ENCODE measurements at places on chromosomes 3 and 15.

DNA sequence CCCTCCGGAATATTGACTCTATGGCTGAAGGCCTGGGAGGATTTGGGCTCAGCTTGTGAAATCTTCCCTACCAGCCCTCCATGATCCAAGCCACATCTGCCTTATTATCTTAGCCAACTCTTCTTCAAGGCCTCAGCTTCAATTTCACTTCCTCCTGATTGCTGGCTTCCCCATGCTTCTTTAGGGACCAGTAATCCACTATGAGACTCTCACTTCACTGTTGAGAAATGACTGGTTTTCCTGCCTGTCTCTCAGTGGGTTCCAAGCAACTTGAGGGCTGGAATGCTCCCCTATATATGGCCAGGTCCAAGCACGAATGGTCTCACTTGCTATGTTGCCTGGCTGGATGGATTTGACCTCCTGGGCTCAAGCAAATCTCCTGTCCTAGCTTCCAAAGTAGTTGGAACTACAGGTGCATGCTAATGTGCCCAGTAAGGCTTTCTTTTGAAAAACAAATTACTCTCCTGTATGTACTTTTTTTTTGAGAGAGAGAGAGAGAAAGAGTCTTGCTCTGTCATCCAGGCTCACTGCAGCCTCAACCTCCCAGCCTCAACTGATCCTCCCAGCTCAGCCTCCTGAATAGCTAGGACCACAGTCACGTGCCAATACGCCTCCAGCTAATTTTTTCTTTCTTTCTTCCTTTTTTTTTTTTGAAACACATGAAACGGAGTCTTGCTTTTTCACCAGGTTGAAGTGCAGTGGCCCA lies 7.9 kb upstream of the PIK3CB start:
- DNase-seq: no peak

DNA sequence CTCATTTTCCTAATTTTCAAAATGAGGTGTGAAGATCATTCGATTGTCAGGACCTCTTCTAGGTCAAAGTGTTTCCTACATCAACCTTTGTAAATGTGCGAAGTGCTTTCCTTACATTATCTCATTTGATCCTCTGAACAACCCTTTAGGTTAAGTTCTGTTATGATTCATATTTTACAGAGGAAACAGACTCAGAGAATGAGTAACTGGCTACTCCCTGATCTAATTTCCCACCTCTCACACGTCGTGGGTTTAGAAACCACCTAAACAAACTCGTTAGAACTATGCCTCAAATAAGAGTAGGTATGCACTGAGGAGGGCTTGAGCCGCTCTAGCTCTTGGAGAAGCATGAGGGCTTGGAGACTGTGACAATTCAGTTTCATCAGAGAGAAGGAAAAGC lies 148.6 kb downstream of the CD47 start:
- DNase-seq: peak; percentile 59

DNA sequence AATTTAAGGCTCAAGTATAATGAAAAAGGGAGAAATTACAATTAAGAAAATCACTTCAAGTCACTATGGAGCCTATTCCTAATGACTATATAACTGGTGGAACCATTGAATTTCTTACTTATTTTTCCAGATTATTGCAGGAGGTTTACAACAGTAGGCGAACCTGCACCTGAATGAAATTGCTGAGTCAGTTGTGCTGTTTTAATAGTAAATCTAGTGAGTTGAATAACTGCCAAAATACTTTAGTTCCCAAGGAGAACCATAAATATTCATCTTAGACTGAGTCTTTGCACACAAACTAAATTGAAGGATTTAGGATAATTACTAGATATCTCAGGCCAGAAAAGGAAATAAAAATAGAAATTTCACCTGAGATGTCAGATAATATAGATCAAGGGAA lies 1052.8 kb downstream of the NAALADL2 start:
- no peak for DNase-seq

GRCh38 chr15:67607959-67608637 lies 65.6 kb downstream of the MAP2K5 start:
- no peak for DNase-seq

DNA sequence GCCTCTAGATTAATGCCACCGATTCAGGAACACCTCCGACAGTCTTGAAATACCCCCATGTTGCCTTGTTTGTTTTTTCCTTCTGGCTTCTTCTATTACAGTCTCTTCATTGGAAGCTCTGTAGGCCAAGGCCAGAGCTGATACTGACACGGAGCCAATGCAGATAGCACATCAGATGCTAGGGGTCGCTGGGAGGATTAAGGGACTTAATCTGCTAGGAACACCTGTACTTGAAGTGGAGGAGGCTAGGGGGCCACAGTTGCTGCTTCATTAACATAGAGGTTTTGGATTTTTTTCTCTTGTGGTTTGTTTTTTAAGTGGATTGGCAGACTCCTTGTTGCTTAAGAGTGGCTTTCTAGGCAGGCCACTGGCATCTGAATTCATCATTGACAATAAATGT lies 49.6 kb downstream of the PARP14 start:
- DNase-seq: no peak

DNA sequence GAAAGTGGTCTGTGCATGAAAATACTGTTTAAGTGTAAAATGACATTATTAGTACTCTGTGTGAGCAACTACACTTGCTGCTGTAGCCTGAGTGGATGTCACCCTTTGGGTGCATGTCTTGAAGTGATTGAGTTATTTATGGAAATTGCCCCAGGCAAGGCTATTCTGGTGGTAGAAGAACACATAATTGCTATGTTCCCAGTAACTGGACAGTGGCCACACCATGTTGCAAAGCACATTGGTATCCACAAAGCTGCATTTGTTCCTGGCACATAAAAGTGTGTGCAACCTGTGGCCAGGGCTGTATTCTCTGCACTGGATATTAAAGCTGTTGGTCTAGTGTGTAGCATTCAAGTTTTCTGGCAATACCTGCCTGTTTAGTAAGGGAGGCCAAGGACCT lies 23.8 kb downstream of the MTMR14 start:
- DNase-seq: no peak

GRCh38 chr3:122937745-122938144 lies 89.8 kb downstream of the SEMA5B start:
- DNase-seq: no peak

GRCh38 chr3:187979564-187979963 lies 174.4 kb upstream of the LPP start:
- DNase-seq: no peak

- no peak for DNase-seq
These were observed 14.8 kb upstream of the SKIC8 start for GRCh38 chr15:78314181-78314581.

DNA sequence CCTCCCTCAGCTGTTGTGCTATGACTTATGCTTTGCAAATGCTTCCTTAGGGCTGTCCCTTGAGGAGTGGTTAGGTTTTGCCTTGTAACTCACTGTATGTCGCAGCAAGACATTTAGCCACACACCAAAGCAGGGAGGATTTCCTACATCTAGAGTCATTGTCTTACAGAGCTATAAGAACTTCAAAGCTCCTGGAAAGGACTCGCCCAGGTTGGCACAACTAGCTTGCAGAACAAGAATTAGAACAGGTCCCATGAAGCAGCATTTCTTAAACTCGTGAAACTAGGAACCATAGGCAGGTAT lies 19.4 kb upstream of the ACAP2 start:
- no peak for DNase-seq

DNA sequence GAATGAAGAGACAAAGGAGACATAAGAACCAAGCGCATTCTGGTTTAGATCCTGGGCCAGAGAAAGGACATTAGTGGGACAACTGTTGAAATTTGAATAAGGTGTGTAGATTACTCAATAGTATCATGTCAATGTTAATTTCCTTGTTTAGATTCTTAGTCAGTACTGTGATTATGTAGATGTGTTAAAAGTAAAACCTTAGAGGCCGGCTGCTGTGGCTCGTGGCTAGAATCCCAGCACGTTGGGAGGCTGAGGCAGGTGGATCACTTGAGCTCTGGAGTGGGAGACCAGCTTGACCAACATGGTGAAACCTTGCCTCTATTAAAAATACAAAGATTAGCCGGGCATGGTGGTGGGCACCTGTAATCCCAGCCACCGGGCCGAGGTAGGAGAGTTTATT lies 26.7 kb downstream of the CYP8B1 start:
- no peak for DNase-seq

GRCh38 chr3:162332344-162332743 lies 835.7 kb downstream of the OTOL1 start:
- DNase-seq: no peak

DNA sequence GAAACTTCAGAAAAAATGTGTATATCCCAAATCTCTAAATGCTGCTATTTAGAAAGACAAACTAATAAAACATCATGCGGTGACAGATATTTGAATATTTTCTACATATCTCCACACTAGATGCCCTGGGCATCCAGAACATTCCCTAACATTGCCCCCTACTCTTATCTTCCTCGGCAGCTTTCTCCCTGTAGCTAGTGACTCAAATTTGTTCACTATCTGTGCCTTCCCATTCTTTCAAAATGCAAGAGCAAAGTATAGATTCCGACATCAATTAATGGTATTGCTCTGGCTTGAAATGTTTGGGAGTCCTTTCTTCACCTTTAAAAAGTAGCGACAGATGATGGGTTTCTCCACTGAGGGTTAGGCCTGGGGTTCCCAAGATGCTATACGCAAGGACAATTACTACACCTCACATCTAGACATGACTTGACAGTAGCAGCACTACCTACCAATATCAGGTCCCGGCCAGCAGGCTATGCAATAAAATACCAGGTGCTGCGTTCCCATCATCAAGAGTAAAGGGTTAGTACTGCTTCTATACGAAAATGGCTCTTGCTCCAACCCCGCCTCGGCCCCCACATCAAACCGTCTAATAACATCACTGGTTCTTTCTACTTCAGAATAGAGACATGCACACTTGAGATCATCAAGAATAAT lies 631 bp downstream of the UBR1 start:
- DNase-seq: peak; percentile 45

DNA sequence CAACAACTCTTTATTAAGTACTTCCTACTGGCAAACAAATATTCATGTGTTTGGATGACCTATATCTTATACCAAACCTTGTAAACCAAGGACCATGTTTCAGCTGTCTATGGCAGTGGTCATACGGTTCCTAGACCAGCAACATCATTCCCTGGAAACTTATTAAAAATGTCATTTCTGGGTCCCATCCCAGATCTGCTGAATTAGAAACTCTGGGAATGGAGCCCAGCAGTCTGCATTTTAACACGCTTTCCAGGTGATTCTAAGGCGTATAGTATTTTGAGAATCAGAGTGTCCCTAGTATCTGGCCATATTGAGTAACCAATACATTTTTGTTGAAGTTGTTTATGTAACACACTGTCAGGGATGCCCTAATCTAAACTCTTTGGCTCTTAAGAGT lies 363.4 kb upstream of the LRRC3B start:
- DNase-seq: no peak

DNA sequence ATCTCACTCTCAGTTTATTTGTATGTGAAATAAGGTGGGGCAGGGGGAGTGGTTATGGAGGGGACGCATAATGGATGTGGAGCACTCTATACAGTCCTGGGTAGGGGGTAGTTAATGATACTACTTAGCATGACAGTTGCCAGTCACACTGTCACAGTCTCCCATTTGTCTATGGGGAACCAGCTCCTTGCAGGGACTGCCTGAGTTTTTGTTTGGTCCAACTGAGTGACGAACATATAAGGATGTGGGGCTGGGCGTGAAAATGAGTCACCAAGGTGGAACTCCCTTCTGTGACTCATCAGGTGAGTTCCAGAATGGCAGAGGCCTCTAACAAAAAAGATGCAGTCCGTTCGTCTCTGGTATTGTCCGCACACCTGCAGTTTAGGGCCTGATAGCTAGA lies 235.3 kb upstream of the ST8SIA2 start:
- DNase-seq: peak; percentile 75

DNA sequence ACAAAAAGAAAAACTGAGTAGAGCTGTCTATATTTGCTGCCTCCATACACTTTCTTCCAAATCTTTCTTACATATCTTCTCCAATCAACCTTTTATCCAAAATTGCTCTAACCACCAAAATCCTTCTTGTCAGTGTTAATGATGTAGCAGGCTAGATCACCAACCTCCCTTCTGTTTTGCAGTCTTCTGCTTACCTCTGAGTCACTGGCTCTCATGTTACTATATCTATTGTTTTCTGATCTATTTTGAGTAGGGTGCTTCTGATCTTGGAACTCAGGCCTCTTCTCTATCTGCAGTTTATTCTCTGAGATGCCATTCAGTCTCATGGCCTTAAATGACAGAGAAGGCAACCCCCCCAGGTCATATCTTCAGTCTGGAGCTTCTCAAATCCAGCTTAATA lies 26.3 kb upstream of the AADAC start:
- no peak for DNase-seq

DNA sequence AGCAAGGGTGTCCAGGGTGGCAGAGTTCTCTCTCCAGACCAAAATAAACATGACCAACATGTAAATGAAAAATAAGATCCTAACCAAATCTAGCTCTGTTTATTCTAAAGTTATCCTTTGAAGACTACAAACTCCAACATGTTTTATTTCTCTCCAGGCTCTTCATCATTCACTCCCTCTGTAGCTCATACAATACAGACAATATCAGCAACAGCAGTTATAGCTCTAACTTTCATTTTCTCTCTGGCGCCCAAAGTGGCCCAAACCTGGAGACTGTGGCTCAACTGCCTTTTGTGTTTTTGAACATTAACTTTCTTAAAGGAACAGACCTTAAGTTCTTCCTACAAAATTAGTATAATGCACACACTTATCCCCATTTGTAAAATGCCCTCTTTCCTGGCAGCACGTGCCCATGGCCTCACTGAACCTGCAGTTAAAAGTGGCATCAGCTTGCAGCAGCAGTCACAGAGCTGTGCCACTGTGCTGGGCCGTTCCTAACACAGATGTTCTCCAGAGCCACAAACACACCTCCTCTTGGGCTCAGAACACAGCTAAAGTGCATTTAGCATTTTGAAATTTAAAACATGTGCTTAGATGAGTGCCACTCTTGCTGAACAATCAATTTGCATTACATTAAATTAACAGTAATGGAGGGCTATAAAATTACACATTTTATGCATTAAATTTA lies 91.9 kb downstream of the RORA start:
- no peak for DNase-seq

DNA sequence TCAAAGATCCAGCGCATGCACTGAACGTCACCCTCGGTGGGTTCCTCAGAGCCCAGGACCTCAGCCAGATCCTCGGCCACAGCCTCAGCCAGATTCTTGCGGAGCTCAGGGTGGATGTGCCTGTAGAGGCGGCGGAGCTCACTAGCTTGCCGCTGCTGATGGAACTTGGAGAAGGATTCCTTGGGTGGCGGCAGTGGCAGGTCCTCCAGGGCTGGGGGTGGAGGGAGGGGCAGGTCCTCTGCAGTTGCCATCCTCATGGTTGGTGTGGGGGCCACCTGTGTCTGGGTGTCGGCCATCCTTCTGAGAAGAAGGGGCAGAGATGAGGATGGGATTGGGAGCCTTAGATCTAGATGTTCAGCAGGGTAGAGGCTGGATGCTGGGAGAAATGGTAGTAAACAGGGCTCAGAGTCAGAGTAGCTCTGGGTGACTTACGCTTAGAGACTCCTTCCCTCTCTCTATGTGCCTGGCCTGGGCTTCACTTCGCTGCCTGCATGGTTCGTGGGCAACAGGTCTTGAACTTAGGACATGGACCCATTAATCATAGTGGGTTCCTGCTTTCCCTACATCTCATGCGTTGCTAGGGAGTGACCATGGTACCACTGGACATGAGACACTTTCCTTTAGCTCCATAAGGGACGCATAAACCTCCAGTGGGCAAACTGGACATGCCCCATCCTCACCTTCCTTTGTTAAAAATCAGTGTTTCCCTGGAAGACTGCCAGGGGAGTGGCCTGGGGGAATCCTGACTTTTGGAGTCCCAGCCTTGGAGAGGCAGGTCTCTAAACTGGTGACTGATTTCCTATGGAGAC lies 3.0 kb downstream of the XIRP1 start:
- no peak for DNase-seq

- DNase-seq: no peak
These were observed 62.9 kb upstream of the FNDC3B start for GRCh38 chr3:171976526-171976925.

GRCh38 chr3:149266736-149267135 lies 45.1 kb upstream of the CP start:
- DNase-seq: no peak

Data from activated CD4-positive, alpha-beta T cell treated with anti-CD3 and anti-CD28 coated beads for 36 hours (primary cell).